Parietal lobe (tissue), 2 donors: ENCODE measurements at places on chromosomes 7 and 10. TPM values are rescaled to one million over a fixed set of nuclear protein-coding genes. Genes with fewer than 3 reads are reported as not detected.

Gene HOXA9
- not detected for total RNA-seq

Gene LRRN3
- 117 TPM for total RNA-seq

Gene DENND2A
- total RNA-seq, result 29.4 TPM

Gene FGFR2
- 77.9 TPM for total RNA-seq

Gene CCDC3
- 13.8 TPM for total RNA-seq

Gene FZD1
- 9.7 TPM for total RNA-seq

Gene PLA2G12B
- not detected for total RNA-seq

Gene MXI1
- total RNA-seq, result 57.0 TPM

Gene SNCG
- total RNA-seq, result 2.8 TPM

Gene PARD3
- total RNA-seq, result 27.5 TPM

Gene AS3MT
- 13.8 TPM for total RNA-seq

Gene AKR1D1
- total RNA-seq, result not detected

Gene ZNF32
- 50.1 TPM for total RNA-seq

Gene EXOC4
- total RNA-seq, result 373 TPM

Gene AGFG2
- 4.7 TPM for total RNA-seq

Gene NOBOX
- not detected for total RNA-seq

Gene ANKRD30A
- not detected for total RNA-seq

Gene GJD4
- total RNA-seq, result not detected

Gene ASAH2B
- total RNA-seq, result 12.2 TPM

Gene HYCC1
- total RNA-seq, result 115 TPM

Gene HIF1AN
- 26.9 TPM for total RNA-seq

Gene NUTM2B
- 2.8 TPM for total RNA-seq

Gene PRKG1
- 27.2 TPM for total RNA-seq

Gene ACBD7
- total RNA-seq, result 8.1 TPM

Gene C7orf33
- total RNA-seq, result not detected

Gene PILRA
- total RNA-seq, result 3.8 TPM

Gene SPDYE2
- not detected for total RNA-seq

Gene TMEM213
- not detected for total RNA-seq

Gene EEF1AKMT2
- total RNA-seq, result 66.0 TPM

Gene UNCX
- not detected for total RNA-seq

Gene AOAH
- 5.0 TPM for total RNA-seq

Gene NODAL
- 3.1 TPM for total RNA-seq

Gene FFAR4
- total RNA-seq, result not detected

Gene UFSP1
- total RNA-seq, result 2.5 TPM

Gene CDK13
- total RNA-seq, result 174 TPM

Gene COBL
- 8.1 TPM for total RNA-seq

Gene RALA
- total RNA-seq, result 30.0 TPM

Gene MYO3A
- 8.5 TPM for total RNA-seq

Gene FAM131B
- total RNA-seq, result 99.5 TPM

Gene CALCR
- total RNA-seq, result not detected

Gene LIPM
- total RNA-seq, result not detected

Gene NANOS1
- total RNA-seq, result 2.8 TPM

Gene CYREN
- total RNA-seq, result 24.1 TPM

Gene TAS2R41
- total RNA-seq, result not detected

Gene SKIDA1
- total RNA-seq, result 9.4 TPM

Gene ZNF394
- 24.1 TPM for total RNA-seq

Gene FANK1
- total RNA-seq, result 2.2 TPM

Gene CYP3A4
- total RNA-seq, result not detected

Gene ASCC1
- total RNA-seq, result 38.2 TPM
